ENCODE measurements at places on chromosomes 11 and 22.

GRCh38 chr22:42785706-42786499 is 65.2 kb upstream of the A4GALT start:
- DNase-seq, result no peak

GRCh38 chr22:41429951-41430332 is 16.7 kb downstream of the TOB2 start:
- DNase-seq, result no peak

GRCh38 chr11:56782167-56782847 is 33.8 kb upstream of the OR9G4 start:
- no peak for DNase-seq

DNA sequence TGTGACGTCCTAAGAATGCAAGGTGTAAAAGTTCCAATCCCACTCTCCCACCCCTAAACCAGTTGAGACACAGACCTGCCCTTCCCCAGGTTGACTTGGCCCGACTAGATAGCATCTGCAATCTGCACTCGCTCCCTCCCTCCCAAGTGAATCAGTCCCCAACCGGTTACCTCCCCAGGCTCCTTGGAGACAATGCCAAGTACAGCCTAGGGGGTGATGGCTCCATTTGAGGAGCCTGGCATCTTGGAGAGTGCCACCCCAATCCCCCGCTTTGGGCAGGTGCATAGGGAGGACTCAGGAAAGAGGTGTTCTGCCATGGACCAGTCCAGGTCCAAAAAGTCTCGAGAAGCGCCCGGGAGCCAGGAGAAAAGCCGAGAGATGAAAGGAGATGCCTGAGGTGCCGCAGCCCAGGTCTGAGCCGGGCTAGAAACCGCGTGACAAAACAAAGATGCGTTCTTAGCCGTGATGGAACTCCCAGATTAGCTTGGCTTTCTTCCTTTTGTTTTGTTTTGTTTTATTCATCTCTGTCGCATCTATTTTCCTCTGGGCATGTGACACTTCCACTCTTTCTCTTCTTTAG is 18.7 kb upstream of the SNX32 start:
- no peak for DNase-seq

DNA sequence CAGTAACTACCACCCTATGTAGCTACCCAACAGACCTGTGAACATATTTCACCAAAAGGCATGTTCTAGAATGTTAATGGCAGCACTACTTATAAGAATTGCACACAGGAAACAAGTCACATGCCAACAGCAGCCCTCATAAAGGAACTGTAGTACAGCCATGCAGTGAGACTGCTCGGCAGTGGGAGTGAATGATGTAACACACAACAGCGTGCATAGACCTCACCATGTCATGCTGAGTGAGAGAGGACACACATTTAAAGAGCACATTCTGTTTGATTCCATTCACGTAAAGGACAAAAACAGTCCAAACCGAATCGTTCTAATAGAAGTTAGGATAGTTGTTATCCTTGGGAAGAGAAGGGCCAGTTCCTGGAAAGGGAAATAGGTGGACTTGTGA is 27.2 kb upstream of the KIRREL3 start:
- no peak for DNase-seq

DNA sequence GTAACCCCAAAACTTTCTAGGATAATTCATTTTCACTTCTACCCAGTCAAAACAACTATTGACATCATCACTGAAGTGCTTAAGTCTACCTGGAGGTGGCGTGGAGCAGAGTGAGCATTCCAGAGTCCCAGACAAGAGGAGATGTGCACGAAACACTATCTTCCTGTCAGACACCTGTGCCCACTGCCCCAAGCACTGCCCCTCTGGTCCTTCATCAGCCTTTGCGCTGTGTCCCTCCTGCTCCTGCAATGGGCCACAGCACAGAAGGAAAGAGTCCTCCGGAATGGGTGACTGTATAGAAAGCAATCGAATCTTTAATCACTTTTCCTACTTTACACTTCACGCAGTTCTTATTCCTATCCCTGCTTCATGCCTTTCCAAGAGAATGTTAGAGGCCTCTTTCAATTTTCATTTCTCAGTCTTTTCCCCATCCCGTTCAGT is 512 bp upstream of the GRIA4 start:
- no peak for DNase-seq

- DNase-seq, result peak; percentile 55
These were observed 7.3 kb downstream of the ADORA2A start for GRCh38 chr22:24434471-24435322.

DNA sequence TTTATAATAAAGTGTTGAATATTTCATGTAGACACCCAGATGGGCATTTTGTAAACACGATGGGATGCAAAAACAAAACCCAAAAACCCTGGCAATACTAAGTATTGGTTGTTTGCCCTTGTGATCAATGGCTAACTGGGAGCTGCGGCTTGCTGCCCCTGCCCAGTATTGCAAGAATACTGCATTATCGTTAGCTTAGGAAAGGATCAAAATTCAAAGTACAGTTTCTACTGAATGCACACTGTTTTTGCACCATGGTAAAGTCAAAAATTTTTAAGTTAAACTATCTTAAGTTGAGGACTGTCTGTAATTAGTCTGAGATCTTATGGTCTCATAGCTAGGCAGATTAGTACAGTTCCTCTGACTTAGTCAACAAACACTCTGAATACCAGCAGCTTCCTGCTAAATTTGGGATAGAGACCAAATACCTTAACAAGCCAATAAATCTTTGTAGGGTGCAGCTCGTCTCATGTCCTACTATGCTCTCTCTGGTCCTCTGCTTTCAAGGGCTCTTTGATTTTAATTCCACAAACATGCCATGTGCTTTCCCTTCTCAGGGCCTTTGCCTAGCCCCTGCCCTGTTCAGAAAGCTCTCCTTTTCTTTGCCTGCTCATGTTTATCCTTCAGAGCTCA is 4.0 kb downstream of the CCDC90B start:
- no peak for DNase-seq

Data from stimulated activated CD4-positive, alpha-beta T cell treated with anti-CD3 and anti-CD28 coated beads, TNF-alpha, amount 100 ng/mL, for 1 hour (primary cell).